ENCODE measurements at places on chromosomes 3 and 15.

GRCh38 chr3:31314258-31314657, 218.5 kb upstream of the STT3B start:
- no peak overlapping the region for H3K4me3 ChIP-seq
- no peaks in the 10 kb centered on the region for H3K27me3 ChIP-seq
- peaks cover 14% of the 10 kb centered on the region for H3K36me3 ChIP-seq

- no peaks in the 10 kb centered on the region for H3K27me3 ChIP-seq
- no peak overlapping the region for H3K4me3 ChIP-seq
- no peak overlapping the region for H3K27ac ChIP-seq
- no peaks in the 10 kb centered on the region for H3K36me3 ChIP-seq
Measured at GRCh38 chr3:69119138-69119537, 3.3 kb downstream of the LMOD3 start.

DNA sequence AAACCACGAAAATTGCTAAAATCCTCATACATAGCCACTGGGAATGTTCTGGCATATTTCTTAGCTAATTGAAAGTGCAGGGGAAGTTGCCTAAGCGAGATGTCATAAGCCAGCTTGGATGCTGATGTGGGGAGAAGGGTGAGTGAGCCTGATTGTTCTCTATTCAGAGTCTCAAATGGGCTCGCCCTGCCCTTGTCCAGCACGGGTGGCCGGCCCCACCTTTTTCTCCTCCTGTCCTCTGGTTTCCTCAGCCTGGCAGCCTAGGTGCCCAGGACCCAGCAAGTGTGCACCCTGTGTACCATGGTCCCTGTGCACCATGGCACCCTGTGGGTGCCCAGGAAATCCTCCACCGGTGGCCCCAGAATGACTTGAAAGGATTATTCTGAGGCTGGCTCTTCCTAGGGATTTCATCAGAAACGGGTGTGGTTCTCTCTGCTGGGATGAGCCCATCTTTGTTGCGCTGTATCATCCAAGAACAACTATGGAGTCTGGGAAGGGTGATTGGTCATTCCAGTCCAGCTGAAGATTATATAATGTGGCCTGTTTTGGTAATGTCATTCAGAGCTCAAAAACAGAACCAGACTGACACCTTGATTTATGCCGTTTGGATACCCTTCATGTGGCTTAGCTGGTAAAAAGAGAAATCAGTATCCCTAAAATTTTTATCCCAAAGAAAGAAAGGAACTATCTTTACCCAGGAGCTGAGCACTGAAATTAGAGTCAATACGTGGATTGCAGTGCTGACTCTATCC, 150.8 kb upstream of the BHLHE40 start:
- DNase-seq = no peak
- no peaks in the 10 kb centered on the region for H3K27me3 ChIP-seq
- no peak overlapping the region for H3K4me3 ChIP-seq
- peaks cover 72% of the 10 kb centered on the region for H3K36me3 ChIP-seq

- no peak for DNase-seq
- H3K4me3 ChIP-seq = no peak overlapping the region
- peaks cover 13% of the 10 kb centered on the region for H3K4me1 ChIP-seq
- no peak overlapping the region for H3K27ac ChIP-seq
- no peaks in the 10 kb centered on the region for H3K36me3 ChIP-seq
Measured at GRCh38 chr15:25719101-25719985, 143.8 kb downstream of the ATP10A start.

DNA sequence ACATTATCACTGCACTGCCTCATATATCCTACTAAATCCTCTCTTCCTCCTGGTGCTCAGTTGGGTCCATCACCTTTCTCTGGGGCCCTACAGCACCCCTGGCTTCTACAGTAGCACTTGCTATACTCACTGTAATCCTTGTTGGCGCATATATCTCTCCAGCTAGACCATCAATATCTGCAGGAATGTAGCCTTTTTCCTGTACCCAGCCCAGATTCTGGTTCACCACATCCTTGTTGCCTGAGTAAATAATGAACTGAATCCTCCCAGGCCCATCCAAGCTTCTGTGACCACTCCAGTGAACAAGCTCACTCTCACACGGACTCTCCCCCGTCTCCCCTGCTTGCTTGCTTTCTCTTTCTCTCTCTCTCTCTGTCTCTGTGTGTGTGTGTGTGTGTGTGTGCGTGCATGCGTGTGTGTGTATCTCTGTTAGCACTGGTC, 62.5 kb upstream of the LIPC start:
- no peaks in the 10 kb centered on the region for H3K36me3 ChIP-seq
- no peak for DNase-seq
- no peaks in the 10 kb centered on the region for H3K4me1 ChIP-seq

DNA sequence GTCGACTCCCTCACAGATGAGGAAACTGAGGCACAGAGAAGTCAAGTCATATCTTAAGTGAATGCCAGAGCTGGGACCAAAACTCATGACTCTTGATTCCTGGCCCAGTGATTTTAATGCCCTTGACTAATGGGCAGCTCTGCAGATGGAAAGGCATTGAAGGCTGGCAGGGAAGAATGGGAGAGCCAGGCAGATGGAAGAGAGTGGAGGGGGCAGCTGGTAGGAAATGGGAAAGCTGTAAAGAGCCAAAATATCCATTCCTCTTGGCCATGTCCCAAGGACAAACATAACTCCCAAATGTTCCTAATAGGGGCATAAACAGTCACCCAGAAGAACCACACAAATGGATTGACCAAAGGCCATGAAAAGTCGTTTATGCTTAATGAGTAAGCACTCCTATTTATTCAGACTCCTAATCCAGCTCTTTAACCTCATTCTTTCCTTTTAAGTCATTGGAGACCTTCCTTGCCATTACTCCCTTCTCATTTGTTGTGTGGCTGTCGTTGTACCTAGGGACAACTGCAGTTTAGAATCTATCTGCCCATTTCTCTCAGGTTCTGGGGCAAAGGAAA, 330.5 kb upstream of the ROPN1 start:
- no peak overlapping the region for H3K4me3 ChIP-seq
- H3K4me1 ChIP-seq = peaks cover 8% of the 10 kb centered on the region
- H3K36me3 ChIP-seq = no peaks in the 10 kb centered on the region

GRCh38 chr3:159319156-159319555, 517.3 kb downstream of the MFSD1 start:
- no peaks in the 10 kb centered on the region for H3K4me1 ChIP-seq
- H3K27ac ChIP-seq = no peak overlapping the region
- H3K27me3 ChIP-seq = no peaks in the 10 kb centered on the region
- H3K4me3 ChIP-seq = no peak overlapping the region
- no peak for DNase-seq
- no peaks in the 10 kb centered on the region for H3K36me3 ChIP-seq

- H3K36me3 ChIP-seq = no peaks in the 10 kb centered on the region
- no peak for DNase-seq
Measured at GRCh38 chr3:118137778-118138177, 896.9 kb downstream of the IGSF11 start.

DNA sequence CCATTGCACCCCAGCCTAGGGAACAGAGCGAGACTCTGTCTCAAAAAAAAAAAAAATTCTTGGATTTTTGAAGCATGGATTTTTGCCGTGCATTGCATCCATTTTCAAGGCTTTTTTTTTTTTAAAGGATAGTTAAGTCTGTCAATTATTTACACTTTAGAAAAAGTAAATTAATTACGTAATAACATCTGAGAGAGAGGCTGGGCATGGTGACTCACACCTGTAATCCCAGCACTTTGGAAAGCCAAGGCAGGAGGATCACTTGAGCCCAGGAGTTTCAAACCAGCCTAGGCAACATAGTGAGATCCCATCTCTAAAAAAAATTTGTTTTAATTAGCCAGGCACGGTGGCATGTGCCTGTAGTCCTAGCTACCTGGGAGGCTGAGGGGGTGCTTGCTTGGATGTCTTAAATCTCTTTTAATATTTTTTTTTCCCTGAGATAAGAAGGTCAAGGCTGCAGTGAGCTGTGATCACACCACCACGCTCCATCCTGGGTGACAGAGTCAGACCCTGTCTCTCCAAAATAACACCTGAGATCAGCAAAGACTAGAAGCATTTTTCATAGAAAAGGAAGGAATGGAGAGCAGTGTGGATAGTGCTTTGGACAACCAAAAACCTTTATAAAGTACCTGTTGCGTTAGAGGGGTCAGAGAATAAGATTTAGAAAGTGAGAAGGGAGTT, 6.8 kb upstream of the SENP7 start:
- H3K4me3 ChIP-seq = no peak overlapping the region
- H3K27me3 ChIP-seq = peaks cover 12% of the 10 kb centered on the region
- no peaks in the 10 kb centered on the region for H3K4me1 ChIP-seq
- peaks cover under 1% of the 10 kb centered on the region for H3K36me3 ChIP-seq
- no peak for DNase-seq
- no peak overlapping the region for H3K27ac ChIP-seq

DNA sequence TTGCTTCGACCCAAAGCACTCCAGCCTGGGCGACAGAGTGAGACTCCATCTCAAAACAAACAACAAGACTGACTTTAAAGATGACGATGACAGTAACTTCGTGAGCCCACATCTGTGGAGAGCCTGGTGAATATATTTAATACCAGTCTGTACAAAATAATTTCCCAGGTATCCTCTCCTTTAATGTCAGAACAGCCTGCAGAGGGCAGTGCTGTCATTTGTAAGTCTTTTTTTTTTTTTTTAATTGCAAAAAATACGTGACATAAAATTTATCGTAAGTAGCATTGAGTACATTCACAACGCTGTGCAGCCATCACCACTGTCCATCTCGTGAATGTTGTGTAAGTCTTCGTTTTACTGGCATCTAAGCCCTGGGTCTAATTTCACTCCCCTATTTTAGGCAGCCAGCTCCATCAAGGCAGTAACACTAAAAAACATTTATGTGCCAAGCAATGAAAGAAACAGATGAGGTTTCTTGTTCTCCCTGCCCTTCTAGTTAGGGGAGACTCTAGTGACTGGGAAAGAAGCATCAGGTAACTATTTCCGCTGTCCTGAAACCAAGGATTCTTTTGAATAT, 1.4 kb downstream of the HTD2 start:
- H3K27ac ChIP-seq = no peak overlapping the region
- peaks cover 18% of the 10 kb centered on the region for H3K4me1 ChIP-seq
- H3K36me3 ChIP-seq = peaks cover 24% of the 10 kb centered on the region

- no peaks in the 10 kb centered on the region for H3K4me1 ChIP-seq
- no peak overlapping the region for H3K27ac ChIP-seq
- no peak overlapping the region for H3K4me3 ChIP-seq
- H3K36me3 ChIP-seq = no peaks in the 10 kb centered on the region
- H3K27me3 ChIP-seq = no peaks in the 10 kb centered on the region
Measured at GRCh38 chr15:95208071-95208470, 976.7 kb downstream of the MCTP2 start.

DNA sequence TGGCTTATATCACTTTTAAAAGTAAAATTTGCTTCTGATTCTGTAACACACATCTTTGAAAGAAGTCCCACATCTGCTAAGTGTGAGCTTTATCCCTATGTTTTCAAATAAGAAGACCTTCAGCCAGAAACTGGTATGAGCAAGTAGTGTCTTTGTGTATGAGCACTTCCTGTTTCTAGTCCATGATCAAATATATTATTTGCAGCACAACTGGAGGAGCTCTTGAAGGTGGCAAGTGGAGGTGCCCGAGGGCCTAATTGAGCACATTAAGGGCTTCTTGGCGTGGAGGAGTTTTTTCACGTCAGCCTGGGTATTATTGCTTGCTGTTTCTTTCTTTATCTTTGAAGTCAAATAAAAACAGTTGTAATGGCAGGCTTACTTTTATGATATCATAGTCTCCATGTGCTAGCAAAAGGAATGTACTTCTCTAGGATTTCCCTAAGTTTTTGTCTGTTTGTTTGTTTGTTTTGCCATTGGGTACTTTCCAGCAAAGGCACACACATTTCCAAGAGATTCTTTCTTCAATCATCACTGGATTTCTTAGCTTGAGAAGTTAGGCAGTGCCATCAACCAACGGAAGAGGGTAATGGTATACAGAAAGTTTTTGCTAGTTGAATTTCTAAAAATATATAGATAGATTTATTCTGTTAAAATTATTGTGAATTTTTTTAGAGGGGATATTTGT, 68.1 kb downstream of the MEIS2 start:
- H3K36me3 ChIP-seq = no peaks in the 10 kb centered on the region
- H3K27me3 ChIP-seq = no peaks in the 10 kb centered on the region
- H3K4me1 ChIP-seq = no peaks in the 10 kb centered on the region
- no peak overlapping the region for H3K27ac ChIP-seq
- no peak for DNase-seq

DNA sequence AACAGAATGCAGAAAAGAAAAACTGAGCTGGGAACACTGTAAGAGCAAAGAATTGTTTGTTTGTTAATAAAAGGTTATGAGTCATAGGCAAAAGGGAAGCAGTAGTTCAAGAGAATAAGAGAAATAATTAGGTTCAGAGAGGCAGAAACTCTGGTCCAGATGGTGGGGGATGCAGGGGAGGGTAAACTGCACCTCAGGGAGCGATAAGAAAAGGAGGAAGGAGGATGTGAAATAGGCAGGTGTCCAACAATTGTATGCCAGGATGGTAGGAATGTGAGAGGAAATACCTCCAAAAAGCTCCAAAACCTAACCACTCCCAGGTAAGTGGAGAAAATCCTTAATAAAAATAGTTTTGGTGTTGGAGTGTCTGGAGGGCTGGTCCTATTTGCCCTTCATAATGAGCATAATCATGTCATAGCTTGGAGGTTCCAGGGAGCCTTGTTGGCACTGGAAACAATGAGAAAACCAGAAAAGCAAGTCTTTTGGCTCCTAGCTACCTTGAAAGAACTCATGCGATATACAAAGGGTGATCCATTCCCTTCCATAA, 405.4 kb upstream of the TBL1XR1 start:
- DNase-seq = no peak
- H3K27ac ChIP-seq = no peak overlapping the region
- peaks cover 2% of the 10 kb centered on the region for H3K36me3 ChIP-seq
- H3K4me3 ChIP-seq = peak overlapping the region; percentile 54
- H3K27me3 ChIP-seq = no peaks in the 10 kb centered on the region
- H3K4me1 ChIP-seq = peaks cover 25% of the 10 kb centered on the region

DNA sequence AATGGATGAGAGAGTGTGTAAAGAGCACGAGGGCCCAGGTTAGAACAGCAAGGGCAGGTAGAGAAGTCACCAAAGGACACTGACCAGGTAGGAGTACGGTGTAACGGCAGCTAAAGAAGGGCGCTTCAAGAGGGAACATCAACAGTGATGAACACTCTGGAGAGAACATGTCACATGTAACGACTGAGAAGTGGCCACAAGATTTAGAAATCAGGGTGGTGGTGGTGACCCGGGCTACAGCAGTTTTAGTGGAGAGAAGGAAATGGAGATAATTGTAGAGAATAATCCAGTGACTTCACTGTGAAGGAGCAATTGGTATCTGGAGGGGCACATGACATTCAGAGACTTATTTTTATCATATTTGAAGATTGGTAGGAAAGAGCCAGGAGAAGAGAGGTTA, 1.2 kb upstream of the C15orf40 start:
- H3K4me1 ChIP-seq = peaks cover 38% of the 10 kb centered on the region
- no peak for DNase-seq

GRCh38 chr3:16147220-16147994, 27.1 kb upstream of the GALNT15 start:
- H3K27ac ChIP-seq = no peak overlapping the region
- no peaks in the 10 kb centered on the region for H3K4me1 ChIP-seq
- no peaks in the 10 kb centered on the region for H3K27me3 ChIP-seq
